ENCODE measurements at places on chromosomes 2 and 18. TPM values are rescaled to one million over a fixed set of nuclear protein-coding genes. Genes with fewer than 3 reads are reported as not detected.

- no peak overlapping the region for H3K27ac ChIP-seq
- no peak for DNase-seq
- peaks cover 7% of the 10 kb centered on the region for H3K27me3 ChIP-seq
- no peaks in the 10 kb centered on the region for H3K36me3 ChIP-seq
Measured at GRCh38 chr2:28507796-28508764, 12.2 kb downstream of the PLB1 start.

Gene EPHA4
- polyA plus RNA-seq = 12.0 TPM

GRCh38 chr18:8659609-8660242, 45.6 kb upstream of the MTCL1 start:
- DNase-seq = no peak
- no peak overlapping the region for H3K4me3 ChIP-seq
- no peaks in the 10 kb centered on the region for H3K36me3 ChIP-seq

GRCh38 chr18:2392446-2392845, 178.9 kb downstream of the METTL4 start:
- H3K4me1 ChIP-seq = no peaks in the 10 kb centered on the region
- no peak overlapping the region for H3K27ac ChIP-seq
- no peak for DNase-seq

Gene GKN1
- polyA plus RNA-seq = not detected

- H3K4me3 ChIP-seq = no peak overlapping the region
- peak; percentile 50 for DNase-seq
- no peak overlapping the region for H3K27ac ChIP-seq
- H3K4me1 ChIP-seq = peaks cover 23% of the 10 kb centered on the region
- H3K36me3 ChIP-seq = no peaks in the 10 kb centered on the region
Measured at GRCh38 chr2:218962859-218963492, 3.5 kb downstream of the CDK5R2 start.

Gene SP140
- polyA plus RNA-seq = 35.4 TPM

- H3K27ac ChIP-seq = no peak overlapping the region
- DNase-seq = peak; percentile 23
- no peaks in the 10 kb centered on the region for H3K36me3 ChIP-seq
- peaks cover 6% of the 10 kb centered on the region for H3K4me1 ChIP-seq
- H3K27me3 ChIP-seq = peaks cover 5% of the 10 kb centered on the region
- no peak overlapping the region for H3K4me3 ChIP-seq
Measured at GRCh38 chr2:239882331-239882732, 142.8 kb downstream of the NDUFA10 start.

- no peak overlapping the region for H3K27ac ChIP-seq
- no peak overlapping the region for H3K4me3 ChIP-seq
- H3K27me3 ChIP-seq = no peaks in the 10 kb centered on the region
- DNase-seq = no peak
Measured at GRCh38 chr18:68893354-68893753, 95.5 kb downstream of the CCDC102B start.

Gene CNNM3
- polyA plus RNA-seq = 14.0 TPM

Gene C2orf15
- polyA plus RNA-seq = 5.4 TPM

Gene MROH2A
- polyA plus RNA-seq = not detected

Gene FRZB
- not detected for polyA plus RNA-seq

Gene RNU2-63P
- not detected for polyA plus RNA-seq

Gene FAM110C
- 0.79 TPM for polyA plus RNA-seq

DNA sequence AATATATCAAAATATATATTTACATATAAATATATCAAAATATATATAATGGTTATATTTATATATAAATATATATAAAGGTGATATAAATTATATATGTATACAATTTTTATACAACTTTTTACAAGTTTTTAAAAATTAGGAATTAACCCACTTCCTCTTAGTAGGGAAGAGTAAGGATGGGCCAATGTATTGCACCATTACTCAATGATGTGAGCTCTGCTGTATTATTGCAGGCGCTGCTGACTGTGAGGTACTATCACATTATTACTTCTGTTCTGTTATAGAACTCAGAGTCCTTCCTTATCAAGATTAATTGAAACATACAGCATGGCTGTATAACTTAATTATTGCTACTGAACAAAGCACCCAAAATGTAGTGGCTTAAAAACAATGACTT, 46.0 kb downstream of the CCDC195 start:
- H3K27ac ChIP-seq = no peak overlapping the region
- H3K4me1 ChIP-seq = no peaks in the 10 kb centered on the region
- no peaks in the 10 kb centered on the region for H3K36me3 ChIP-seq
- H3K27me3 ChIP-seq = no peaks in the 10 kb centered on the region
- no peak overlapping the region for H3K4me3 ChIP-seq
- no peak for DNase-seq

Gene CFAP65
- polyA plus RNA-seq = not detected

- peaks cover 76% of the 10 kb centered on the region for H3K36me3 ChIP-seq
- no peaks in the 10 kb centered on the region for H3K4me1 ChIP-seq
- no peak for DNase-seq
- H3K4me3 ChIP-seq = no peak overlapping the region
- no peak overlapping the region for H3K27ac ChIP-seq
Measured at GRCh38 chr2:127985735-127986134, 42.1 kb downstream of the SAP130 start.

Gene ADAM23
- not detected for polyA plus RNA-seq

- H3K27ac ChIP-seq = no peak overlapping the region
- H3K36me3 ChIP-seq = no peaks in the 10 kb centered on the region
- H3K4me3 ChIP-seq = no peak overlapping the region
- H3K27me3 ChIP-seq = no peaks in the 10 kb centered on the region
- DNase-seq = no peak
- H3K4me1 ChIP-seq = no peaks in the 10 kb centered on the region
Measured at GRCh38 chr2:51995293-51995692, 963.4 kb upstream of the NRXN1 start.

- H3K36me3 ChIP-seq = no peaks in the 10 kb centered on the region
- no peaks in the 10 kb centered on the region for H3K27me3 ChIP-seq
- no peaks in the 10 kb centered on the region for H3K4me1 ChIP-seq
- no peak overlapping the region for H3K27ac ChIP-seq
- DNase-seq = no peak
Measured at GRCh38 chr2:240876475-240877251, 8.0 kb downstream of the AGXT start.

Gene SPATA3
- polyA plus RNA-seq = not detected

GRCh38 chr2:198322275-198322674, 517.9 kb downstream of the PLCL1 start:
- no peak for DNase-seq
- no peak overlapping the region for H3K27ac ChIP-seq
- peaks cover 15% of the 10 kb centered on the region for H3K4me1 ChIP-seq

GRCh38 chr2:72524071-72524470, 301.8 kb downstream of the EXOC6B start:
- H3K27ac ChIP-seq = no peak overlapping the region
- no peak for DNase-seq
- no peak overlapping the region for H3K4me3 ChIP-seq
- no peaks in the 10 kb centered on the region for H3K36me3 ChIP-seq
- H3K27me3 ChIP-seq = no peaks in the 10 kb centered on the region

- H3K4me1 ChIP-seq = no peaks in the 10 kb centered on the region
- H3K36me3 ChIP-seq = no peaks in the 10 kb centered on the region
- H3K27me3 ChIP-seq = no peaks in the 10 kb centered on the region
- no peak overlapping the region for H3K27ac ChIP-seq
Measured at GRCh38 chr2:198913394-198914152, 544.2 kb downstream of the SATB2 start.

DNA sequence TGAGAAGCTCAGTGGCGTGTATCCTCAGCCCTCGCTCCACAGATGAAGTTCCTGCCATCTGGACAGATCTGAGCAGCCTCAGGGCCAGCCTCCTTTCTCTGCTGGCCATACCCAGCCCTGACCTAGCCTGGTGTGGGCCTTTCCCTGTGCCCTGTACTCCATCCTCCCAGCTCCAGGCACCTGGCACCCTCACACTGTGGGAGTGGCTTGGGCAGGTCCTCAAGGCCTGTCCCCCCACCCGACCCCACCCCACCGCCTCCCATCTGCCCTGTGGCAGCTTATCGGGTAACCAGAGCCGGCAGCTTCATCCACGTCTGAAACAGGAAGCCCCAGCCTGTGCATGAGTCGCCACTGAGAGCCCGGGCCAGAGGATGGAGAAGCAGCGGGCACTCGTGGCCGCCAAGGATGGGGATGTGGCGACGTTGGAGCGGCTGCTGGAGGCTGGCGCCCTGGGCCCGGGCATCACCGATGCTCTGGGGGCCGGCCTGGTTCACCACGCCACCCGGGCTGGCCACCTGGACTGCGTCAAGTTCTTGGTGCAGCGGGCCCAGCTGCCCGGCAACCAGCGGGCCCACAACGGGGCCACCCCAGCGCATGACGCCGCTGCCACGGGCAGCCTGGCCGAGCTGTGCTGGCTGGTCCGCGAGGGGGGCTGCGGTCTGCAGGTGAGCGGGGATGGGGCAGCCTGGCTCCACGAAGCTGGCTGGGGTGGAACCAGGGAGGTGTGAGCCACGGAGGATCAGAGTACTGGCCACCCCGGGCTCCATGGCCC, at the start of gene ESPNL:
TSS of gene ESPNL (plus strand) at position 292 of the 772 bp plus-strand sequence. CDS start at position 372, 80 bp downstream.
- H3K4me1 ChIP-seq = no peaks in the 10 kb centered on the region
- no peak within 1 kb of the TSS for H3K27ac ChIP-seq
- H3K36me3 ChIP-seq = no peaks in the 10 kb centered on the region

- DNase-seq = no peak
- peak overlapping the region; percentile 97 for H3K27ac ChIP-seq
- peak overlapping the region; percentile 81 for H3K4me3 ChIP-seq
- H3K4me1 ChIP-seq = peaks cover 32% of the 10 kb centered on the region
- H3K36me3 ChIP-seq = no peaks in the 10 kb centered on the region
- H3K27me3 ChIP-seq = no peaks in the 10 kb centered on the region
Measured at GRCh38 chr2:237675316-237675715, 47.9 kb downstream of the LRRFIP1 start.

- peak within 1 kb of the TSS; percentile 76 for H3K27ac ChIP-seq
- H3K4me1 ChIP-seq = peaks cover 34% of the 10 kb centered on the region
- H3K27me3 ChIP-seq = no peaks in the 10 kb centered on the region
- H3K4me3 ChIP-seq = peak within 1 kb of the TSS; percentile 81
Measured at GRCh38 chr2:85584354-85584856, at the start of gene VAMP5. Gene VAMP5 (plus strand): TSS chr2:85584431. CDS start chr2:85584491, 60 bp downstream.

DNA sequence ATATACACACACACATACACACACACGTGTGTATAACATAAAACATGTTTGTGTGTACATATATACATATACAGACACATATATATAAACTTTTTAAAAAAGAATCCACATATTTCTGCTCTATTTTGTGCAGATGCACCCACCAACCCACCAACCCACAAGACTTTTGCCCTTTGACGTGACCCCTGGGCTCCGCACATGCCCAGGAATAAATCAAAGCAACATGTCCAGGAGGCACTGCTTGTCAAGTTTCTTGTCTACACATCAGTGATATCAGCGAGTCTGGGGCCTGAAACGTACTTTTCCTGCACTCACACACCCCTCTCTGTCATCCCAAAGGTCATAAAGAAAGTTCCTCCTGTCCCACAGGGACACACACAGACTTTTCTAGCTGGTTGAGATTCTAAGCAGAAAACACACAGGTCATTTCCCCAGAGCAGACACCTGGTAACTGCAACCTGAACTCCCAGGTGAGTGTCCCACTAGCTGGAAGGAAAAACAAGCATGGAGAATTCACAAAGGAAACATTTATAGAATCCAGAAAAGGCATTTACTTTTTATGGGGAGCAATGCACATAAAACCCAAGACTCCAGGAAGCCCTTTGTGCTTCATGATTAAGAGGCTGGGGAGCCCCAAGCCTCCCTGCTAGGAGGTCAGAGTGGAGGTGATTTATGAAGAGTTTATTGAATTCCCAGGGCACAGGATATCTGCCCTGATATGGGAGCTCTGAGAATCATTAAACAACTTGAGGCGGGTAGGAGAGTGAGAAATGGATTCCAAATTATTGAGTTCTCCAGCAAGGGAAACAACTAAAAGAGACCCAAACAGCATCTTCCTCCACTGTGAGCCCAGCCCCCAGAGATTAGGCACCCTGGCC, 211.6 kb downstream of the MGAT5 start:
- no peaks in the 10 kb centered on the region for H3K27me3 ChIP-seq
- H3K4me3 ChIP-seq = no peak overlapping the region
- no peaks in the 10 kb centered on the region for H3K4me1 ChIP-seq
- H3K36me3 ChIP-seq = no peaks in the 10 kb centered on the region
- no peak for DNase-seq
- H3K27ac ChIP-seq = no peak overlapping the region

DNA sequence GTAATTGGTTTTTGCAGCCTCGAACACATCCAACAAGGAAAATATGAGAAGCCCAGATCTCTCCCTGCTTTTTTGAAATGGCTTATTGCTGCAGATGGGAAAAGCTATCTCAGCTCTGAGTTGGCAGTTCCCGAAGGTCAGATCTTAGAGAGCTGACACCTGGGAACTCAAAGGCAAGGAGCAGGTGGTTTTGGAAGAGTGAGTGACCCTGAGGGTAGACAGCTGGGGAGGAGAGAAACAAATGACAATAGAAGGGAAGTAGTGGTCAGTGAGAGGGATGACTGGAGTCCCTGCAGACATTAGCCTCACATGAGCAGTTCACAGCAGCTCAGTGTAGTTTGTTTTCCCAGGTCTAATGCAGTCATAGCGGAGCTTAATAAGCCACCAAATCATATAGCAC, 317.9 kb downstream of the STK39 start:
- DNase-seq = no peak
- no peak overlapping the region for H3K27ac ChIP-seq
- H3K4me3 ChIP-seq = no peak overlapping the region
- no peaks in the 10 kb centered on the region for H3K4me1 ChIP-seq
- H3K36me3 ChIP-seq = no peaks in the 10 kb centered on the region

DNA sequence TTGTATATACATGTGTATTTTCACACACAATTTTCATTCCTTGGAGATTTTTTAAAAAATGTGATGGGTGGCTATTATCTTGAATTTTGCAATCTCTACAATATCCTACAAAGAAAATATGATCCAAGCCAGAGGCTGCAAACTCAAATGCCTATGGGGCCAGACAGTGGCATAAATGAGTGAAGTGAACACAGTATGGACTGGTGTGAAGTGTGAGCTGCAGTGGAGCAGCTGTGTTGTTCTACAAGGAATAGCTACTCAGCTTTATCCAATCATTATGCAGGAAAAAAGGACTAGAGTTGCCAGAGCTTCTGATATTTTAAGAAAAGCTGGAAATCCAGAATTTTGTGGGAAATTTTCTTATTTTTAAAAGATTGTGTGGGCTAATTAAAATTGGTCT, 62.1 kb downstream of the ARHGEF33 start:
- DNase-seq = no peak
- peaks cover 7% of the 10 kb centered on the region for H3K27me3 ChIP-seq
- no peaks in the 10 kb centered on the region for H3K4me1 ChIP-seq
- H3K36me3 ChIP-seq = no peaks in the 10 kb centered on the region
- no peak overlapping the region for H3K27ac ChIP-seq
- no peak overlapping the region for H3K4me3 ChIP-seq

DNA sequence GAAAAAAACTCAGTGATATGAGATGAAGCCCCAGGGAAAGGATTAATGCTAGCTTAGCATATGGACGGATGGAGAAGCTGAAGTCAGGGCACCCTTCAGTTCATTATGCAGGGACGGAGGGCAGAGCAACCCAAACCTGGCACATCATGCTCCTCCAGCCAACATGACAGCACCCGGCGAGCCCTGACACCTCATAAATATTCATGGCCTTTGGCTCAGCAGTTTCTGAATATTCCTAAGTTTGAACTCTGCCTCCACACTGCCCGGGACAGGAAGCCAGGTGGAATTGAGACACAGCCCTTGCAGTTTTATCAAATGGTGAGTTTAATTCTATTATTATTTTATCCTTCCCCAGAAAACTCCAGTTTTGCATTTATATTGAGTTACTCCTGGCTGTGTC, 87.3 kb upstream of the SH3BP4 start:
- H3K36me3 ChIP-seq = no peaks in the 10 kb centered on the region
- H3K27me3 ChIP-seq = peaks cover 3% of the 10 kb centered on the region
- H3K4me3 ChIP-seq = no peak overlapping the region
- H3K27ac ChIP-seq = no peak overlapping the region
- no peaks in the 10 kb centered on the region for H3K4me1 ChIP-seq

Gene EFHD1
- polyA plus RNA-seq = 1.0 TPM

GRCh38 chr18:52937840-52938239, 597.8 kb downstream of the DCC start:
- DNase-seq = no peak
- H3K36me3 ChIP-seq = no peaks in the 10 kb centered on the region
- H3K4me3 ChIP-seq = no peak overlapping the region
- no peaks in the 10 kb centered on the region for H3K4me1 ChIP-seq

All from CD4-positive, CD25-positive, alpha-beta regulatory T cell (primary cell).